Amygdala (tissue), 56 donors: ENCODE measurements at places on chromosomes 4 and X.

DNA sequence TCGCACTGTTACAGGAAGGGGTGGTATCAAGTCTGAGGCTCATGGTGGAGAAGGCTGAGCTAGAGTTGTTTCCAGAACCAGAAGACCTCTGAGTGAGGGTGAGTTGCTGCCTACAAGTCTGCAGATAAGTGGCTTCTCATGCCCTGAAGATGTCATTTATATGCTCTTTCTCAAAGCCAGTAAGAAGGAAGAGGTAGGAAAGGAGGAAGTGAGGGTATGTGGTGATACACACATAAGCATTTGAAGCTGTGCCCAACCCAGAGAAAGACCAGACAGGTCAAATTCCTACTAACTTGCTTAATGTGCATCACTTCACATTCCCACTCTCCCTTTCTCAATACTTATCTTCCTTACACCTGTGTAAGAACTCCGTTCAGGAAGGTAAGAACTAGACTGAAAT lies at the start of gene PPBP:
PPBP (minus strand) TSS at position 130 of the 400 bp plus-strand sequence; CDS start at position 43, 87 bp downstream.
- DNase-seq: no peak

- DNase-seq: no peak
Observed at GRCh38 chrX:4638036-4638435, 924.6 kb upstream of the PRKX start.

DNA sequence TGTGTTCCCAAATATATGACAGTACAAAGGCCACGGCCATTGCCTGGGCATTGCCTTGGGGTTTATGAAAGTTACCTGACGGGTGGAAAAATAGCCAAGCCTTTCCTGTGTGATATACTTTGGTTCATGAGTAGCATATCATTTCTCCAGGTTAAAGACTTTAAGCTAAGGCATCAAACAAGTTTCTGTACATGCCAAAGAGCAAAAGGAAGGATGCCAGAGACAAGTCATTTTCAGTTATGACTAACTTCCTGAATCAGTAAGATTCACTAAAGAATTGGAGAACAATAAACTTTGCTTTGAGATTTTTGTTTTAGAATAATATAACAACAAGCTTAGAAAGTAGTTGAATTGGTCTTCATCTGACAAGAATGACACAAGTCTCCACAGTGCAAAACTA lies 9.7 kb upstream of the GUF1 start:
- no peak for DNase-seq

DNA sequence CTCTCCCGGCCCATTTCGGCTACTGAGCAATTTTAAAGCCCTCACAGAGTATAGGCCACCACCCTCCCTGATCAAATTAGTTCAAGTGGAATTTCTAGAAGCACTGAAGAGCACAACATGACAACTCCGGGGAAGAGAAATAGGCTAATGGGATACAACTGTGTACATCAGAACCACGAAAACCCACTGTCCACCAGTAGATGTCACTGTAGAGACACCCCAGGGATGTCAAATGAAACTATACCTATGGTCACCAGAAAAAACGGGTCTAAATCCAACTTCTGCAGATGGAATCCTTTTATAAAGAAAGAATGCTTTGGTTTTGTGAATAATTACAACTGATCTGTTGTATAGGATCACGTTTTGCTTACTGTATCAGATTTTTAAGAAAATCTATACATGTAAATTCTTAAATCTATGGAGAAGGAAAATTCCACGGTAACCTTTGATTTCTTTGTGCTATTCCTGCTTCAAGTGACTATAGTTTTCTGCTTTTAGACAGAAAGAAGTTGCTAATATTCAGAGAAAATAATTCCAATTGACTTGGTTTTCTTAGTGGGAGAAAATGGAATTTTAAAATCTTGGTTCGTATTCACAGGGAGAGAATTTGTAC lies 29.5 kb upstream of the MAP3K15 start:
- no peak for DNase-seq

DNA sequence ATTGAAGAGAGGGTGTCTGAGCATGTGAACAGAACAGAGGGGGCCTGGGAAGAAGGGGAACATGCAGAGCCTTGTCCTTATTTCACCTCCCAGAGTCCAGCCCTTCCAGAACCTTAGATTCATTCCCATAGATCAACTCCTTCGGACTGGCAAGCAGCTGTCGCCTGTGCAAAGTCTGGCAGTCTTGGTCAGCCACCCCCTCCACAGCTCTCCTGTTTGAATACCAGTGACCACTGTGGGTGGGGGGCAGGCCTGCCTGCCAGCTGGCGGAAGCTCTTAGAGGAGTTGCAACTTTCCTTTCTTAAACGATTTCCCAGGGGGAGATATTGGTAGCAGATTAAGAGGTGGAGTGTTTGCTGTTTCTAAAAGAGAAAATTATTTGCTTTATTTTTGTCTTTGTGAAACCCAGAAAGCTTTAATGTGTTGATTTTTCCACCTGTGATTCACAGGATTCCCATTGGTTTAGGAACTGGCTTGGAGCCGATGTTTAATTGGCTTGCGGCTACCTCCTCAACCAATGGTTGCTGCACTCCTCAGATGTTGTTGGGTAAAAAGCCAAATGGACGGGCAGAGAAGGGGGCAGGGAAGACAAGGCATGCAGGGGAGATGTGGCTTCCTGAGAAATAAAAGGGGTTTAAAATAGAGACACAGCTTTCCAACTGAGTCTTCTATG lies 62.2 kb upstream of the PRPS1 start:
- DNase-seq: peak; percentile 4

DNA sequence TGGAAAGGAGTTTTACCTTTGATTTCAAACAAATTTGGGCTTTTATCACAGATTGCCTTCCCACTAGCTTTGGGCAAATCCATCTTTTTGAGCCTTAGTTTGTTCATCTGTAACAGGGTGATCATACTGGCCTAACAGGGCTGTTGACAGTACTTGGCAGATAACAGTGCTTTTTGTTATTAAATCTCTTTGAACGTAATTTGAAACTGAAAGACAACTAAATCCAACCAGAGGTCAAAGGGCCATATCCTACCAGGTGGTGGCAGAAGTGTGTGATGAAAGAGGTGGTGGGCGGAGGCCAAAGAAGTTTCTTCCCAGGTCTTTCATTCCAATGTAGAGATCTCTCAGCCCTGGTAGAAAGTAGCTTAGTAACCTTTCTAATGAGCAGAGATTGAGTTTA lies 35.2 kb upstream of the TADA2B start:
- DNase-seq: no peak

DNA sequence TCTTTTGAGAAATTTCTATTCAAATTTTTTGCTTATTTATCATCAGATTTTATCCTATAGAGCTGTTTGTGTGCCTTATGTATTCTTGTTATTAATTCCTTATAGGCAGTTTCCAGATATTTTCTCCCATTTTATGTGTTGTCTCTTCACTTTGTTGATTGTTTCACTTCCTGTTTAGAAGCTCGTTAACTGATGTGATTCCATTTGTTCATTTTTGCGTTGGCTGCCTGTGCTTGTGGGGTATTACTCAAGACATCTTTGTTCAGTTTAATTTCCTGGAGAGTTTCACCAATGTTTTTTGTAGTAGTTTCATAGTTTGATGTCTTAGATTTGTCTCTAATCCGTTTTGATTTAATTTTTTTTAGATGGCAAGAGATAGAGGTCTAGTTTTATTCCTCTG lies 14.6 kb downstream of the ZNF718 start:
- no peak for DNase-seq

- no peak for DNase-seq
Observed at GRCh38 chr4:141375855-141376254, 155.2 kb downstream of the ZNF330 start.
